Astrocyte (in vitro differentiated cells and primary cell): ENCODE measurements at places on chromosomes 6 and 20. TPM values are rescaled to one million over a fixed set of nuclear protein-coding genes. Genes with fewer than 3 reads are reported as not detected.

DNA sequence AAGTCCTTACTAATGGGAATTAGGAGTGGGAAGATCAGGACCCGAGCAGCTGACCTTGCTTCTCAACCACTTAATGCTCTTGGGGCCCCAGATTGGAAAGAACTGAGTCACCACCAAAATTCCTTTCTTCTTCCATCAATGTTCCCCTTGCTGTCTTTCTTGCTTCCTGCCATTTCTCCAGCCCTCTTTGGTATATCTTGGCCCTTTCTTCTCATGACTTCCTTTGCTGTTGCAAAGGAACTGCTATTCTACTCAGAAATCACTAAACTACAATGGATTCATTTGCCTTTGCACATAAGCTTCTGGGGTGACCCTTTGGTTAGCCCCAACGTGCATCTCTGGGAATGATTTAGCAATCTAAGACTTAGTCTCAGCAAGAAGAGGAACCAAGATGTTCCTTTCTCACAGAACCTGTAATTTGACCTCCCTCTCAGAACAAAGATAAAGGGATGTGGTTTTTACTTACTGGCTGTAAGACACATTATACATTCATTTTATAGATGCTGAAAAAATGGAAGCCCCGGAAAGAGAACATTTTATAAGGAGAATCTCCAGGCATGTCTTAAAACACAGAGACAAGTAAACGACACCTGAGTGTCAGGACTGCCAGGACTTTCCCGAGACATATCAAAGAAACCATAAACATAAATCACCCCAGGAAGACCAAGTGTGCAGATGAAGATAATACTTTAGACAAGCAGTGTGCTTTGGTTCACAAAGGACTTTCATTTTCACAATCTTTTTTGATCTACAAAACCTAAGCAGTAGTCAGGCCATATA is 99.0 kb upstream of the TNFAIP3 start:
- peak; percentile 44 for DNase-seq

GRCh38 chr6:146885708-146886457 is 287.1 kb downstream of the ADGB start:
- no peak for DNase-seq

DNA sequence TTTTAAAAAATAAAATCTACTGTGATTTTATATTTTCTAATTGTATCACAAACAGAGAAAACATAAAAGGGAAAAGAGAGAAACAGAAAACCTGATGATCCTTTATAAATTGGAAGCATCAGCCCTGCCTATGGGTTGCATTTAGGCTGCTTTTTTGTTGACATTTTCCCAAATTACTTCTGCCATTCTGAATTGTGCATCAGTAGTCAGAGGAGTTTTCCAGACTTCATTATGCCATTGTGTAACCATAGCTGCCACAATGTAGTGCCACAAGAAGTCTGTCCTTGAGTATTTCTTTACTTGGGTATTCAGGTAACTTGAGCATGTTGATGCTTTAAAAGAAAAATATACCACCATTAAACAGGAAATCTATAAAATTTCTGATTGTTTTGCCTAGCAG is 130.3 kb downstream of the HACE1 start:
- DNase-seq, result no peak

- no peak for DNase-seq
These were observed 59.6 kb downstream of the ZNF831 start for GRCh38 chr20:59223182-59223601.

DNA sequence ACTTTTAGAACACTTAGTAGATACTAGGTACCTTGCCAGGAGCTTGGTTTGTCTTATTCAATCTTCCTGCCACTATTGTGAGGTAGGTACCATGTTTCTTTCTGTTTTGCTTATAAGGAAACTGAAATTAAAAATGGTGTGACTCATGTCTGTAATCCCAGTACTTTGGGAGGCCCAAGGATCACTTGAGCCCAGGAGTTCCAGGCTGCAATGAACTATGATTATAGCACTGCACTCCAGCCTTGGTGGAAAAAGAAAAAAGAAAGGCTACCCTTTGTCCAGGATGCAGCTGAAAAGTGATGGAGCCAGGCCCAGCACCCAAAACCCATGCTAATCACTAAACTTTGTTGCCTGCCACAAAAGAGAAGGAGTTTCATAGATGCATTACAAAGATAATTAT is 34.1 kb upstream of the LAMA4 start:
- DNase-seq, result no peak

DNA sequence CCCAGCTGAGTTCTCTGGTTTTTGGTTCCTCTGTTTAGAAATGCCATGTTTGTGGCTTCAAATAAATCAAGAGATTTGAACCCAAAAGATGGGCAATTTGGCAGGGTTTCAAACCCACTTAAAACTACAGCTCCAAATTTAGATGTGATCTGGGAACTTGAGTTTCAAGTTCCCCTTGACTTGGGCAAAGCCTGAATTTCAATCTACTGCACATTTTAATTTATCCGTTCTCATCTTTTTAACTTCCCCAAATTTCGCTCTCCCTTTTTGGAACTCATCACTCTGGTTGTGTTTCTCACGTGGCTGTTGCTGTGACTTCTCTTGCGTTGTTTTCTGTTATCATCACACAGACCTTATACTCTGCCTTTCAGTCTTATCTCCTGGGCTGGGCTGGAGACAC is 230.9 kb downstream of the CDC5L start:
- no peak for DNase-seq

DNA sequence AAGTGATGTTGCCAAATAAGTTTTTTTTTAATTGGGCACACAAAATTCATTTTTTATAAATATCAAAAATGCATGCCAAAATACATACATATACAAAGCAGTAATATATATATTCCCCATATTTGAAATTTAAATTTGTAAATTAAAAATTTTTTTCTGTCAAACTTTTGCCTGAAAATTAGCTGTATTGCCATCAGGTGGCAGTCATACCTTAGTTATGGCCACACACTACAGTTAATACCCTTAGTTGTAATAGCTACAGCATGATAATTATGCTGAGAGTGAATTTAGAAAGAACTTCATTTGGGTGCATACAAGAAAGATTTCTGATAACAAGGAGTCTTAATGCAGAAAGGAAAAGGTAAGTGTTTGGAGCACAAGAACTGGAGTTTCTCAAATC is 46.2 kb upstream of the SDHAF4 start:
- no peak for DNase-seq

DNA sequence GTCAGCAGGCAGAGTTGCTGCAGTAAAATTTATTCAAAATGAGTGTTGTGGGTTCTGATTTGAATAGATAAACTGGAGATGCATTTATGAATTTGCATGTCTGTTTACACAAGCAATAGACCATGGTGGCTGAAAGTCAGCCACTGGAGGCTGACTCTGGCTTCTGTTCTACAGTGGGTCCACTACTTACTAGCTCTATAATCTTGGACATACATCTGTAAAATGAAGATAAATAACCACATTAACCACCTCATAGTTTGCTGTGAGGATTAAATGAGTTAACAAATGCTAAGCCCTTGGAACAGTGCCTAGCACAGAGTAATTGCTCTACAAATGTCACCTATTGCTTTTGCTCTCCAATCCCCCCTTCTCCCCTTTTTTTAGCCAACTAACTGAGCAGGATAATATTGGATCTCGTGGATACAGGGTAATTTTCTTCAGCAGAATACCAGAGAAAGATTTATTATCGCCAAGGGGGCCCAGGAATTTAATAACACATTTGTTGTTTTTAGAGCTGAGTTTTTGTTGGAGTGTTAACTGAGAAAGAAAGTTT is 1.4 kb upstream of the PM20D2 start:
- no peak for DNase-seq

DNA sequence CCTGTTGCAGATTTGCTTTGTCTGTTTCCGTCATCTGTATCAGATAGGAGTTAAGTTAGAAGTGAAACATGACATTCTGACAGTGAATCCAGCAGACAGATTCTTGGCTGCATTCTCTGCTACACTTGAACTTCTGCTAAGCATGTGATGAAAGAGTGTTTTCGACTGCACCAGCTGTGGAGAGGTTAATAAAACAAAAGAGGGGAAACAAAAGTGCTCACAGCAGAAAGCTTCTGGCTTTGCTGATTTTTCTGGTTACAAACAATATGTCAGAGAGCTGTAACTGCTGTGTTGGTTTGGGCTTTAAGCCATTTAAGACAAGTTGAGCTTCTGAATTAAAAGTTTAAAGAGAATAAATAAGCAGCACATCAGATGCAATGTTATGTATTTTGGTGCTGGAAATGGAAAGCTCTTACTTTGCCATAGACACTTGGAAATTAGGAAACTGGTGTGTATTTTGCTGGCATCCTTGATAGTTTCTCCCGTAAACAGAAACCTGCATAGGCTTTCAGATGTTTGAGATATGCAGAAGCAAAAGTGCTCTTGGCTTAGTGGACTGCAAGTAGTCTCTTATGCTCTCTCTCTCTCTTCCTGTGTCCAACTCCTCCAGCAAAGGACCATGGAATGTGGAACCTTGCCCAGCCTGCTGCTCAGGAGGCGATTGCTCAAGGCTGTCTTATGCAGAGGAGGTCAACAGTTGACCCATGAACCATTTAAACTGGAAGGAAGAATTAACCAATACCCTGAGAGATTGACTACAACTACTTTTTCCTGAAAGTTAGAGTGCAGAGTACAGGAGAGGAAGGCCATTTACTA is 104.9 kb downstream of the RPS12 start:
- peak; percentile 95 for DNase-seq

- DNase-seq, result no peak
These were observed 4.8 kb upstream of the IRF4 start for GRCh38 chr6:386688-387266.

DNA sequence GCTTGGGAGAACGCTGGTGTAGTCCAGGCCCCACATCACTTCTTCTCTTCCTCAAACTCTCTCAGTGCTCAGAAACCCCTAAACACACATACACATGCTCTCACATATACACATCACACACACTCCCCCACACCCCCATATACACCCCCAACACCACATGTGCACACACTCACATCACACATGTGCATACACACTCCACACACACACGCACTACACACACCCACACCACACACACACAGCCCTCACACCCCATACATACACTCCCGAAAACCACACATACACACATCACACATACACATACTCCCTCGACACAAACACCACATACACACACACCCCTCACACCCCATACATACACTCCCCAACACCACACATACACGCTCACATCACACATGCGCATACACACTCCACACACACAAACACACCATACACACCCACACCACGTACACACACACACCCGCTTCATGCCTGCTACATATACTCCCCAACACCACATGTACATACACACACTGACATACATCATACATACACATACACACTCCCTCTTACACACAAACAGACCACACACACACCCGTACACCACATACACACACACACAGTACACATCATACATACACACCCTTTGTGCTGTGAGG is 110.3 kb upstream of the TMEM170B start:
- no peak for DNase-seq

GRCh38 chr6:135581211-135581610 is 83.7 kb upstream of the AHI1 start:
- DNase-seq, result no peak

DNA sequence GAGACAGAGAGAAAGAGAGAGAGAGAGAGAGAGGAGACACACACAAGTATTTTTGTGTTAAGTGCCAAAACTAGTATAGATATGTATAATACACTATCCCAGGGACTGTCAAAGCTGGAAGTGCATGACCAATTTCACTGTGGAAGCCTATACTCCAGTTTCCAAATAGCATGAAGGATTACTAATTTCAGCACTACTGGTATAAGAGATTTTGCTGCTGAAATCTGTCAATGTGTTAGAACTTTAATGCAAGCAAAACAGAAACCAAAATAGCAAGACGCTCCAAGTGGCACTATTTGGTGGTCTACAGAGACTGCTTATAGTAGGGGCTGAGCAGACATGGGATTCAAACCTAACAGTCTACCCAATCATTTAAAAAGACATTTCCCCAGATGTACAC is 284.8 kb downstream of the BTBD9 start:
- no peak for DNase-seq

DNA sequence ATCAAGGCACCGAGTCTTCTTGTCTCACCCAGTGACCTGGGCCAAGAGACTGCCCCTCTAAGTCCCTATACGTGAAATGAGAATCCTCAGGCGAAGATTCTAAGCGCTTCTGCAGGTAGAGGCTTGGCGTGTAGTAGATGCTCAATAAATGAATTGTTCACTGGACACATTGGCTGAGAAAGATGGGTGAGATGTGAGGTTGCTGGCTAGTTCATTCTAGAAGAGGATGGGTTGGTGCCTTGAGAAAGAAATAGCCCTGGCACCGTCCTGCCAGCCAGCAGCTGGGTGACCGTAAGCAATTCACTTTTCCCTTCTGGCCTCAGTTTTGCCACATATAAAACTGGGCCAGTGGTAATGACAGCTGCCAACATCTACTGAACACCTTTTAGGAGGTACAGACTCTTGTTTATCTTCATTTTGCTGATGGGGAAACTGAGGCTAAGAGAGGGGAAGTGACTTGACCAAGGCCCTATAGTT is 1.4 kb downstream of the SRC start:
- DNase-seq, result no peak

GRCh38 chr20:36847009-36847709 is 28.8 kb upstream of the TLDC2 start:
- peak; percentile 91 for DNase-seq

GRCh38 chr6:157587127-157587926 is 206.3 kb downstream of the ZDHHC14 start:
- DNase-seq, result no peak

DNA sequence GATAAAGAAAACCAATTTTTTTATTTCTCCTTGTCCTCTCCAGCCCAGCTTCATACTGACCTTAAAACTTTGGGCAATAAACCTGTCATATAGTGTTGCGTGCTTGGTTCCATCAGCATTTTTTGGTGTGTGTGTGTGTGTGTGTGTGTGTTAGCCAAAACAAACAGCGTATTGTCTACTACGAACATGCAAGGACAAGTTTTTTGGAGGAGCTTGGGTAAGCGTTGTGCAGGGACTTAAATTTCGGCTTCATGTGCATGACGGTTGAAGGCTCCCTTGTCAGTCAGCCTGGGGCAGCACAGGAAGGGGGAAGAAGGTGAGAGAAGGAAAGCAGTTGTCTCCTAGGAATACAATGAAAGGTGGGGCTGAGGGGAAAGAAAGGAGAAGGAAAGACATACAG is 62.0 kb upstream of the PAX1 start:
- DNase-seq, result no peak

GRCh38 chr6:111175109-111175508 is 87.8 kb downstream of the SLC16A10 start:
- DNase-seq, result no peak

GRCh38 chr6:39923861-39924260 is 10.4 kb downstream of the MOCS1 start:
- DNase-seq, result no peak

GRCh38 chr6:170510631-170511030 is 42.5 kb downstream of the PSMB1 start:
- no peak for DNase-seq

- DNase-seq, result peak; percentile 68
These were observed 324.7 kb upstream of the CNR1 start for GRCh38 chr6:88490908-88491264.

- no peak for DNase-seq
These were observed 73.3 kb upstream of the NXT1 start for GRCh38 chr20:23277316-23277715.

- no peak for DNase-seq
These were observed 56.6 kb downstream of the SH3BGRL2 start for GRCh38 chr6:79687759-79688158.

- DNase-seq, result no peak
These were observed 59.5 kb downstream of the CRYBG1 start for GRCh38 chr6:106419900-106420613.

SPATS1 gene
- total RNA-seq, result not detected in 2 replicates

HNF4A gene
- not detected in 2 replicates for total RNA-seq

HCK gene
- total RNA-seq, result 0.34 and 0.53 TPM in 2 replicates

UBE2C gene
- total RNA-seq, result 6.2 and 12.3 TPM in 2 replicates

METTL24 gene
- 0.36 and 0.75 TPM in 2 replicates for total RNA-seq

FRK gene
- total RNA-seq, result 0.77 and 1.3 TPM in 2 replicates

NHSL1 gene
- 28.7 and 33.5 TPM in 2 replicates for total RNA-seq

SLC35F1 gene
- 0.72 and 1.0 TPM in 2 replicates for total RNA-seq

OLIG3 gene
- 0.14 TPM in 1 of 2 replicates, not detected in the other for total RNA-seq

NRSN2 gene
- 57.8 and 64.0 TPM in 2 replicates for total RNA-seq

FYN gene
- total RNA-seq, result 167 and 168 TPM in 2 replicates
